ENCODE measurements at places on chromosomes 6 and 20.

GRCh38 chr6:81088145-81088544 lies 664.3 kb downstream of the TENT5A start:
- no peak for DNase-seq

DNA sequence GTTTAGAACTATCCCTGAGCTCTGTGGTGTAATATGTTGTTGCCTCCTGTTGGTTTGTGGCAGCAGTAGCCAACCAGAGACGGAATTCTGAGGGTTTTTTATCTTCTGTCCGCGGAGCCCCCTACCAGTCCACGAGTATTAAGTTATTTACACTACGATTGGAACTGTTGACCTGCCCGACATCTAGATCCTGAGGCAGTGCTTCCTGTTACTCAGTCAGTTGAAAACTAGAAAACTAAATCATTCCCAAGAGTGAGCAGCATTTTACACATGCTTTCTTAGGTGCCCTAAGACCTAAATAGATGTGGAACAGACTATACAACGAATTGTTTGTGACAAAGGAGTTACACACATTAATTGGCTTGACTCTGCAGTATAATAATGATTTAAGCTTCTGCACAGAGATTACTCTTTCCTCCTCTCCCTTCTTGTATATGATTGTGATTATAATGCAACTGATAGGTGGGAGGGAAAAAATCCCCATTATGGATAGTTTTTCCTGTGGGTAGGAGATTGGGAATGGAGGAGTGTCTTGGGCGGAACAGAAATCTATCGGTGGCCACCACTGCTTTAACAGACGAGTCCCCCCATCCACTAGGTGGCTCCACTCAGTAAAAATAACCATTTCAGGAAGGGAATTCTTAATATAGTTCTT lies 1.7 kb downstream of the LOC128125822 start:
- DNase-seq: no peak

GRCh38 chr6:169450097-169450496 lies 196.5 kb upstream of the THBS2 start:
- DNase-seq: no peak

- DNase-seq: no peak
These were observed 690 bp downstream of the TULP1 start for GRCh38 chr6:35512006-35512405.

GRCh38 chr6:159941286-159942113 lies 27.4 kb upstream of the IGF2R start:
- peak; percentile 55 for DNase-seq

DNA sequence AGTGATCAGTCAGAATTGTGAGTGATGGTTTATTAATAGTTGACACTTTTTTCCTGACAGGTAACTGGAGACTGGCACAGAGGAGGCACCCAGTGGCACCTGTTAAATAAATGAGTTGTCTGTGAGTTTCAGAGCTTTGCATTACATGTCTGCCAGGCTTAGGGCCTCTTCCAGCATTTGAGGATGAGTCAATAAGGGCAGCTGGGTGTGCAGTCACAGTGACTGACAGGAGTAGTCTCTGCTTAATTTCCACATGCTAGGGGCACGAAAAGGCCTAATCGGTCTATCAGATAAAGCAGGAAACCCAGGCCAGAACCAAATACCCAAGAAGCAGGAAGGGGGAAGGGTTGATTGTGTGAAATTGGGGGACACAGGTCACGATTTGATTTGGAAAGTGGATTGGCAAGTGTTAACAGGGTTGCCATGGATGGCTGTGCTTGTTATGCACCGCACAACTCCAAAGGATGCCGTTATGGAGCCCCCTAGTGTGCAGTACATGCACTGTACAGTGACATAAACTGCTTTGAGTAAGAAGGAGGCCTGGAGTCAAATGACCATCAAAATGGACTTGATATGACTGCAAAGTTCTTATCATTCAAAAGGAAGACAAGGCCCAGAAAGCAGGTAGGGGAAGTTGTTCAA lies 111.9 kb upstream of the GGTLC1 start:
- DNase-seq: peak; percentile 15

DNA sequence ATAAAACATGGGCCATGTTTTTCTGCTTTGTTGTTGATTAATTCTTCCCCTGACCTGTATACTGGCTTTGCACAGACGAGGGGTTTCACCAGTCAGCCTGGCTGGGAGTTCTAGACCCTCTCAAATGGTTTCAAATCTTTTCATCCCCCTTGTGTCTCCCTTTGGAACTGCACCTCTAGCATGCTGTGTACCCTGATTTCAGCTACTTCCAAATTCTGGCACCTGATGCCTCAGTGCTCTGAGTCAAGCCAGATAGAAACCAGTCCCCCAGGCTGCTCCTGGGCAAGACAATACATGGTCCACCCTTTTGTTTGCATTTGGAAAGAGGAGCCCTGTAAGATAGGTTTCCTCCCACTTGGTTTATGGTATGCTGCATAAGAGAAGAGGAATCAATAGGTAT lies 290.2 kb downstream of the BTBD3 start:
- DNase-seq: no peak

GRCh38 chr20:62303340-62304226 lies 786 bp downstream of the ADRM1 start:
- DNase-seq: no peak

DNA sequence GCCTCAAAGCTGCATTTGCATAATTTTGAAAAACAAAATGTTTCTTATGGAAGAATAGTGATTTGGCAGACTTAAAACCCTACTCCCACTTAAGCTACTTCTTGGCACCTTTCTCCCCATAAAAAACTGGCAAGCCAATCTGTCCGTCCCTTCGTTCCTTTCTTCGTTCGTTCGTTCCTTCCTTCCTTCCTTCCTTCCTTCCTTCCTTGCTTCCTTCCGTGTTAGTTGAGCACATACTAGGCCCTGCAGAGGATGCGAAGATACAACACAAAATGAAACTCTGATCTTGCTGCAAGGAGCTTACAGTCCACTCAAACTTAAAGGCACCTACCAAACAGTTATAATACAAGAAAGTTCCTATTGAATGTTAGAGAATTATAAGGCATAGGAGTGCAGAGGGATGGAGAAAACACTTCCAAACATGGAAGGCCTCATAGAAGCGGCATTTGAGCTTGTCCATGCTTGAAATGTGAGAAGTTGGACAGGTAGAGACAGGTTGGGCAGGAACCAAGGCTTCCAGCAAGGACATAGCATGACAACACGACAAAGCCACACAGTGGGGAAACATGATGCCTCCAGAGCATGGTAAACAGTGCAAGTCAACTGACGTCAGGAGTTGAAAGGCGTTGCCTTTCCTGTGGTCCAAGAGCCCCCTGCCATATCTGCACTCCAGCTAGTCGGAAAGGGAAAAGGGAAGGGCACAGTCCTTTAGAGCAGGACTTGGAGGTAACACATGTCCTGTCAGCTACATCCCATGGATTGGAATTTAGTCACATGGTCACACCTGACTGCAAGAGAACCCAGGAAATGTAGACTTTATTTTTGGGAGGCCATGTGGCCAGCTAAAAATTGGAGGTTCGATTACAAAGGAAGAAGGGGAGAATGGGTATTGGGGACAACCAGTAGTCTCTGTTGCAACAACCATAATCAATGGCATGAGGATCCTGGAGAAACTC lies 7.0 kb downstream of the PNPLA1 start:
- DNase-seq: no peak

DNA sequence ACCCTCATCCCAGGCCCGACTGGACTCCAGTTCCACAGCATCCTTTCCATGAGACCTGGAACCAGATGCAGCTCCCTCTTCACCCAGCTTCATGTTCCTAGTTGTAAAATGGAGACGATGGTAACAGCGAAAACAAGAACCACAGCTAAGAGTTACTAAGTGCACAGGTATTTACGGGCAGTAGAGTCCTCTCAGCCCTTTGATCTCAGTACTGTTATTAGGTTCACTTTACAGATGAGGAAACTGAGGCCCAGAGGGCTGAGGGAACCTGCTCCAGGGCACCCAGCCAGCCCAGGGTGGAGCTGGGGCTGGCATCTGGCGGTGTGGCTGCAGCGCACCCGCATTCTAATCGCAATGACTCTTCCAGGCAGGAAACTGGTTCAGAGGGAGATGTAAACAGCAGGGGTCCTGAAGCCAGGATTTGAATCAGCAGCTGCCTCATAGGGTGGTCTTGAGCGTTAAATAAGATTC lies 858 bp downstream of the BCAS1 start:
- DNase-seq: no peak

- DNase-seq: no peak
These were observed 53.5 kb downstream of the EBF4 start for GRCh38 chr20:2745936-2746635.

DNA sequence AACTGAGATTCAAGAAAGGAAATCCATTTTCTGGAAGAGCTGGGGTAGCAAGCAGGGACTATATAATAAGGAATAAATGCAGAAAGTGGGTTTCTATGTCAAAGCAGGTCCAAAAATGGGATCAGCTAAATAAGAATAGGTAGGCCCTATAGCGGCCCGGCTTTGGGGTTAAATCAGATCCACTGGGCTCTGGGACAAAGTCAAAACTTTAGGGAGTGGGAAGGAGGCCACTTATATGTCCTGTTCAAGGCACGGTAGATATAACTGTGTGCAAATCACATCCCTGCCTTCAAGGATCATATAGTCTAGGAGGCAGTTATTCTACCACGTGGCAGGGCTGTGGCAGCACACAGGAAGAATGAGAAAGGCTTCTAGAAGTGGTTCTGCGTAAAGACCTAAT lies 191.4 kb upstream of the CDYL start:
- DNase-seq: no peak

GRCh38 chr6:45617441-45617840 lies 239.7 kb upstream of the SUPT3H start:
- no peak for DNase-seq

DNA sequence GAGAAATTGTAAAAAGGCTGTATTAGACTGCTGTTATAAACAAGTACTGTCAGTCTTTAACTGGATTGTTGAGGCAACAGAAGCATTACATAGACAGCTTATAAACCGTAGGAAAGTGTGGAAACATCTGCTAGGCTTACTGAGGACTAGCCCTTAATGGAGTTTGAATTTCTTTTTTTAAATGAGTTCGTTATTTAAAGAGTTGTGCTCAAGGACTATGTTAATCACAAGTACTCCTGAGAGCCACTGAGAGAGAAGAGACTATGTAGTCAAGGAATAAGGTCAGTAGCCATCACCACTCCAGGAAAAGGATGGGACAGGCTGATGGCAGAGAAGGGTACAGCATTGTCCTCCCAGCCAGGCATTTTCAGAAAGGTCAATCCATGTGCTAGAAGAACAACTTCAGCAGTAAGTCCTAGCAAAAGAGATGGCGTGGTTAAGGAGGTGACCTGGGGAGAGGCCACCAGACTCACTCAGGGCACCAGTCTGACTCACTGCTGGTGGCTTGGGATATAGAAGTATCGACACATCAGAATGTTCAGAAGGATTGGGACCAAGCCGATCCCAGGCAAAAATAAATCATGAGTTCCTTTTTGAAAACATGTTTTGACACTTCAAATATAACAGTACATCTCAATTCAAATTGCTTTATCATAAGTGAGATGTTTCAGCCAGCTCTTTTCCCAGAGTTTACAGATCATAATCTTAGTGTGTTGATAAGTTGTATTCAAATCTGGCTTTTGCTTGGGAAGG lies 6.4 kb downstream of the RPS12 start:
- no peak for DNase-seq

- DNase-seq: no peak
These were observed 378.7 kb upstream of the ADGRB3 start for GRCh38 chr6:68256391-68256790.

GRCh38 chr6:141492521-141493284 lies 640.0 kb upstream of the GJE1 start:
- no peak for DNase-seq

- no peak for DNase-seq
These were observed 24.2 kb downstream of the FKBP1A start for GRCh38 chr20:1368448-1369199.

DNA sequence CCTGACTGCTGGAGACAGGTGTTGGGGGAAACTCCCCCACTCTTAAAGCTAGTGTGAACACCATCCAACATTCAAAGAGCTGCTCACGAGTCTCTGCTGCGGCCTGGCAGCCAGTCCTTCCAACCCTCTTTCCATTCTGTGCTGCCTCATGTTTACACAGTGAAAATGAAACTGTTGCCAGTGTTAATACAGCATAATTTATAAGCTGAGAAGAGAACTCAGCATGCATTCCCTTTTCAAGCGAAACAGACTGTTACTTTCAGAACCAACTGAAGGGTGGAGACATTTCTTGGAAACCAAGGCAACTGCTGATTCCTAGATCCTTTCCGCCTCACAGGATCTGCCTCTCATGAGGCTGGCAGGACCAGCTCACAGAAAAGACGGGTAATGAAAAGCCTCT lies 533.8 kb upstream of the ID4 start:
- DNase-seq: no peak

- no peak for DNase-seq
These were observed 172.4 kb downstream of the ADGB start for GRCh38 chr6:146770965-146771735.

DNA sequence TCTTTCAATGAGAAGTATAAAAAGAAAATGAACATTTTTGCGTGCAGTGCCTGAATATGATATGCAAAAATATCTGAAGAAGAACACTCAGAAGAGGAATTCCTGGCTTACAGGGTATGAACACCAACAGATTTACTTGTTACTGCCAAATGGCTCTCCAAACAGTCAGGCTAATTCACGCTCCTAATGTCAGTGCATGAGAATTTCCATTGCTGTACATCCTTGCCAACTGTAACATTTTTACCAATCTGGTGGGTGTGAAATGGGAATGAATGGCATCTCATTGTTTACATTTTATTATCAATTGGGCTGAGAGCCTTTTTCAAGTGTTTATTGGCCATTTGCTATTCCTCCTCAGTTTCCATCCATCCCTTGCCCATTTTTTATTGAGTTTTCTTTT lies 365.3 kb upstream of the MAP3K7 start:
- no peak for DNase-seq

- DNase-seq: no peak
These were observed 220.4 kb upstream of the JARID2 start for GRCh38 chr6:15025446-15025845.

DNA sequence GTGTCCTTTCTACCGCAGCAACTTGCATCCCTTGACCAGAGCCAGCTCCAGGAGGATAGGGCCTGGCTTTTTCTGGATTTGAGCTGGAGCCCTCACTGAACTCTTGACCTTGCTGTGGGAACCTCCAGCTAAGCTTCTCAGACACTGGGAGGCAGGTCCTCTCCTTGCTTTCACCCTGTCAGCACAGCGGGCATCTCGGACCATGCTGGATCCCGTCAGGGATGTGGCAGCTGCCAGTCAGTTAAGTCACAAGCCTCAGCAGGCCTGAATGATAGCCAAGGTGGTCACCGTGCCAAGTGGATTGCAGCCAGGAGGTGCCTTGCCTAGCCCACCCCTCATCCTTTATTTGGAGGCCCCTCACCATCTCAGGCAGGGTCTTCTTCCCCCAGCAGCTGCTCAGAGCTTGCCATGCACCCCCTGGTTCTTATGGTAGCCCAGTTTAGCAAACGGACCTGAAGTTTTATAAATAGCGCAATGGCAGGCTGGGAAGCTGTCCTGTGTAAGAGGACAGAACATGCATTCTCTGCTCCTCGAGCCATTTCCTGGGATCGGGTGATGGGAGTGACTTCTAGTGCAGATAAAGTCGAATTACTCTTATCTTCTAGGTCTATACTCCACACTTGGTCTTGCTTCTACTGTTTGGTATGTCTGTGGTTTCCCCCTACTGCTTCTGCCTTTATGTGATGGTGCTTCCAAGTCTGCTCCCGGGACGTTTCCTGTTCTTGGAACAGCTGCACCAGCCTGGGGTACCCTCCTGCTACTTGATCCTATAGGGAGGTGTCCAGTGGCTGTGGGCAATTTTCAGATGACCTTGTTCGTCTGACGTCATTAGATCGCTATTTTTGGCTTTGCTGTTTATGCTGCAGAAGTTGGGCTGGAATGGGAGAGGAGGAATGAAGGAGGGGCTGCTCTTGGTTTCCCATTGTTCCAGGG lies 7.1 kb upstream of the MYLK2 start:
- DNase-seq: no peak

GRCh38 chr6:169556758-169557548 lies 144.9 kb downstream of the WDR27 start:
- DNase-seq: no peak
